Central memory CD8-positive, alpha-beta T cell (primary cell): ENCODE measurements at places on chromosomes 2 and 18.

GRCh38 chr2:101040761-101041160 is 38.7 kb downstream of the RPL31 start:
- peaks cover 30% of the 10 kb centered on the region for H3K27me3 ChIP-seq
- no peaks in the 10 kb centered on the region for H3K36me3 ChIP-seq
- no peaks in the 10 kb centered on the region for H3K4me1 ChIP-seq
- no peak overlapping the region for H3K4me3 ChIP-seq
- no peak for DNase-seq

DNA sequence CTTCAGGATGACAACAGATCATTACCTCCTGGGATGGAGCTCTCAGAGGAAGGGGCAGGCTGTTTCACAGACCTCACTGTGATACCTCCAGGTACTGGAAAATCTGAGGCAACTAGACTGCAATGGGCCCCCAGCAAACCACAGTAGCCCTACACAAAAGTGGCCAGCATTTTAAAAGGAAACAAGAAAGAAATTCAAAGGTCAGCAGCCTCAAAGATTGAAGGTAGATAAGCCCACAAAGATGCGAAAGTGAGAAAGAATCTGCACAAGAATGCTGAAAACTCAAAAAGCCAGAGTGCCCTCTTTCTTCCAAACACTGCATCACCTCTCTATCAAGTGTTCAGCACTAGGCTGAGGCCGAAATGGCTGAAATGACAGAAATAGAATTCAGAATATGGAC is 499.5 kb upstream of the CHAC2 start:
- DNase-seq = no peak
- no peaks in the 10 kb centered on the region for H3K27me3 ChIP-seq
- H3K36me3 ChIP-seq = no peaks in the 10 kb centered on the region
- H3K27ac ChIP-seq = no peak overlapping the region

GRCh38 chr2:117952701-117953100 is 61.2 kb downstream of the CCDC93 start:
- H3K4me3 ChIP-seq = no peak overlapping the region
- no peaks in the 10 kb centered on the region for H3K4me1 ChIP-seq
- no peak for DNase-seq
- peaks cover 52% of the 10 kb centered on the region for H3K36me3 ChIP-seq
- no peak overlapping the region for H3K27ac ChIP-seq

GRCh38 chr2:208097801-208098200 is 26.5 kb downstream of the CRYGD start:
- H3K27me3 ChIP-seq = no peaks in the 10 kb centered on the region
- no peak overlapping the region for H3K27ac ChIP-seq
- no peak for DNase-seq

DNA sequence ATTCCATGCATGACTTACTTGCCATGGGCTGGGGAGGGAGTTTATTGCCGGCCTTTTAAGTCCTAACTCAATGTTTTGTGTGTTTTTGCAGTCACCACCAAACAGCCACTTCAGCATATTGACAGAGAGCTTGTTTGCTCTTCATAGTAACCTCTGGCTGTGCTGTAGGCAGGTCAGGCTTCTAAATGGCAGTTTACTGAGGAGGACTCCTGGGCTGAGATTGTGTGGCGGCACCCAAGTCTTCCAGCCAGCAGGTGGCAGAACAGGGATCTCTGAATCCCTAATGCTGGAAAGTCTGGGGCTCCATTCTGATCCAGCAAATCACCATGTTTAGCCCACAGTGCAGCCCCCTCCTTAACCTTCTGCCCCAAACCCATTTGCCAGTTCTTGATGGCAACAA is 121.2 kb downstream of the CAPN13 start:
- H3K4me3 ChIP-seq = no peak overlapping the region
- H3K27ac ChIP-seq = no peak overlapping the region
- H3K36me3 ChIP-seq = no peaks in the 10 kb centered on the region
- H3K27me3 ChIP-seq = no peaks in the 10 kb centered on the region
- H3K4me1 ChIP-seq = no peaks in the 10 kb centered on the region

DNA sequence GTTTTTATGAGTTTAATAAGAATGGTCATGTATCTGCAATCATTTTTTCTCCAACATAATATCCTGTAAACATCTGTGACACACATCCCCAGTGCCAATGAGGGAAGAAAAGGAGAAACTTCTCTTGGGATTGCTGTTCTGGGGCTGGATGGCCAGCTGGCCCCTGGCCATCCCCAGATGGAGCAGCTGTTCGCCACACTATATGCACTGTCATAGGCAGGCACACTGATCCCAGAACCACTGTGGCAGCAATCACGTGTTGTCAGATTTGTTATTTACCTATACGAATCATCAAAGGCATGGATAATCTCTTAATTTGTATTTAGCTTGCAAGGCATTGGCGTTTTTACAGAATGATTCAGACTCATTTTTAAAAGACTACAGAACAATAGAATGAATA is 167.6 kb upstream of the ACAA2 start:
- no peak for DNase-seq
- no peaks in the 10 kb centered on the region for H3K4me1 ChIP-seq
- H3K4me3 ChIP-seq = no peak overlapping the region

DNA sequence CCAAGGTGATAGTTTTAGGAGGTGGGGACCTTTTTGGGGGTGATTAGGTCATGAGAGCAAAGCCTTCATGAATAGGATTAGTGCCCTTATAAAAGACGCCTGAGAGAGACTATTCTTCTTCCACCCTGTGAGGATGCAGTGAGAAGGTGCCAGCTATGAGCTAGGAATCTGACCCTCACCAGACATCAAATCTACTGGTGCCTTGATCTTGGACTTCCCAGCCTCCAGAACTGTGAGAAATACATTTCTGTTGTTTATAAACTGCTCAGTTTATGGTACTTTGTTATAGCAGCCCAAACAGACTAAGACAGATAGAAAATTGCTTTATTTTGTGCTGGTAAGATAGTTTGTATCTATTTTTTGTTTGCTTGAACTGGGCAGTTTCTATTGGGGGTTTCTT is 40.1 kb downstream of the PHLPP1 start:
- no peaks in the 10 kb centered on the region for H3K36me3 ChIP-seq
- DNase-seq = no peak
- H3K4me1 ChIP-seq = peaks cover 29% of the 10 kb centered on the region
- no peak overlapping the region for H3K27ac ChIP-seq

- no peaks in the 10 kb centered on the region for H3K27me3 ChIP-seq
- no peaks in the 10 kb centered on the region for H3K4me1 ChIP-seq
- no peak for DNase-seq
- H3K27ac ChIP-seq = no peak overlapping the region
- H3K36me3 ChIP-seq = no peaks in the 10 kb centered on the region
Measured at GRCh38 chr2:153967248-153967973, 95.7 kb downstream of the GALNT13 start.

DNA sequence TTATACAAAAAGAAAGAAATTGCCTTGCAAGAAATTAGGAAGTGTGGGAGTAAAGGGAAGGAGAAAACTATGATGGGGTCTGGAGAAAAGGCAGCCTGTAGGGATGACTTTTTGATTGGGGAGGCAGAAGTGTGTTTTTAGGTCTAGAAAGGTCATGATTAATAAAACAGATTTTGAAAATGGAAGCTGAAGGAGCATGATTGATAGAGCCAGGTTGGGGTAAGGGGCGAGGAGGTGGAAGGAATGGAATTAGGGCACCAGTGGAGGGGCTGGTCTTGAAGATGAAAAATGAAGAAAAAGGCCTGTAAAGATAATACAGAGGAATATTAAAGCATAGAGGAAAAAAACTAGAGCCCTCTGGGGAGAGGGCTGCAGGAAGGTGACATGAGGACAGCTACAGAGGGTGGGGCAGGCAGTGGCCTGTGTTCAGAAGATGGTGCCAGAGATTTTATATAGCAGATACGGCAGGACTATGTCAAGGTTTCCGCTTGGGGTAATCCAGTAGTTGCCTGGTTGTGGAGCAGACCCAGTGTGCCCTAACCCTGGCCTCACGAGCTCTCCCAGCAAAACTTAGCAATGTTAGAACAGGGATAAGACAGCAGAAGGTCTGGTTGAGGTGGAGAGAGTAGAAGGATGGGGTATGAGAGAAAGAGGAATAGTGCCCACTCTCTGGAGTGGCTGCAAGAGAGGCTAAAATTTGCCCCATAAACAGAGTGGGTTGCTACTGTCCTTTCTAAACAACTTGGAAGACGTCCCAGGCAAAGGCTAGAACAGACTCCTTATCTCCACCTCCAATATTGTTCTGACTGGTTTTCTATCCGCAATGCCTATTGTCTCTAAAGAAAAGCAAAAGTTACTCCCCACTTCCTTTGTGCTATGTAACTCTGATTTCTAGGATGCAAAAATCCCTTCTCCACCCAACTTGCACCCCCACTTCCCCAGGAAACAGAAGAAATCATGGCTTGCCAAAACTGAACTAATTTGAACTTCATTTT is 287.3 kb downstream of the AGPS start:
- DNase-seq = no peak
- H3K27me3 ChIP-seq = peaks cover 11% of the 10 kb centered on the region
- no peaks in the 10 kb centered on the region for H3K4me1 ChIP-seq
- no peaks in the 10 kb centered on the region for H3K36me3 ChIP-seq
- no peak overlapping the region for H3K27ac ChIP-seq
- no peak overlapping the region for H3K4me3 ChIP-seq

- H3K36me3 ChIP-seq = no peaks in the 10 kb centered on the region
- no peaks in the 10 kb centered on the region for H3K4me1 ChIP-seq
- no peak for DNase-seq
- H3K27me3 ChIP-seq = no peaks in the 10 kb centered on the region
- H3K27ac ChIP-seq = no peak overlapping the region
Measured at GRCh38 chr2:185404578-185404977, 334.0 kb upstream of the FSIP2 start.

DNA sequence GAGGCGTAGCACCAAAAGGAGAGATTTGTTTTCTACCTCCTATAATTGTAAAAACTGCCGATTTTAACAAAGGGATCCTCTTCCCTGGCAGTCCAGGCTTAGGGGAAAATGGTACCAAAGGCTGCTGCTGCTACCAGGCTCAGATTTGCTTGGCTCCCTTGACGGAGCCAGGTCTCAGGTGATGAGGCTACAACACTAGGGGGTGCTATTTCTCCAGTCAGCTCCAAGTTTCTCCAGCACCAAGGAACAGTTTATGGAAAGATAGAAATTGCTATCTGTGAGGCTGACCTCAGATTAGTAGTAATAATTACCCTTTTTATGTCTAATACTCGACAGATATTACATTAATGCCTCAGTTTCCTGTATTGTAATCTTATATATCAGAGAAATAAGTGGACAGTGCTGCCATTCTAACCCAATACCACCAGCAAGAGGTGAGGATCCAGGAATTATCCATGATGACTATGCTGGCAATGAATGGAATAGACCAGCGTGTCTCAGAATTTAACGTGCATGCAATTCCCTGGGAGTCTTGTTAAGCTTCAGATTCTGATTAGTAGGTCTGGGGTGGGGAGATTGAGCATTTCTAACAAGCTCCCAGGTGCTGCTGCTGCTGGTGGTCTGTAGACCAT is 111.3 kb downstream of the ESCO1 start:
- H3K4me3 ChIP-seq = no peak overlapping the region
- H3K27me3 ChIP-seq = peaks cover 8% of the 10 kb centered on the region
- H3K4me1 ChIP-seq = no peaks in the 10 kb centered on the region
- H3K36me3 ChIP-seq = no peaks in the 10 kb centered on the region

- H3K27me3 ChIP-seq = no peaks in the 10 kb centered on the region
- no peaks in the 10 kb centered on the region for H3K4me1 ChIP-seq
- H3K27ac ChIP-seq = no peak overlapping the region
- H3K4me3 ChIP-seq = no peak overlapping the region
- no peak for DNase-seq
Measured at GRCh38 chr18:38688416-38688815, 1122.8 kb upstream of the CELF4 start.

DNA sequence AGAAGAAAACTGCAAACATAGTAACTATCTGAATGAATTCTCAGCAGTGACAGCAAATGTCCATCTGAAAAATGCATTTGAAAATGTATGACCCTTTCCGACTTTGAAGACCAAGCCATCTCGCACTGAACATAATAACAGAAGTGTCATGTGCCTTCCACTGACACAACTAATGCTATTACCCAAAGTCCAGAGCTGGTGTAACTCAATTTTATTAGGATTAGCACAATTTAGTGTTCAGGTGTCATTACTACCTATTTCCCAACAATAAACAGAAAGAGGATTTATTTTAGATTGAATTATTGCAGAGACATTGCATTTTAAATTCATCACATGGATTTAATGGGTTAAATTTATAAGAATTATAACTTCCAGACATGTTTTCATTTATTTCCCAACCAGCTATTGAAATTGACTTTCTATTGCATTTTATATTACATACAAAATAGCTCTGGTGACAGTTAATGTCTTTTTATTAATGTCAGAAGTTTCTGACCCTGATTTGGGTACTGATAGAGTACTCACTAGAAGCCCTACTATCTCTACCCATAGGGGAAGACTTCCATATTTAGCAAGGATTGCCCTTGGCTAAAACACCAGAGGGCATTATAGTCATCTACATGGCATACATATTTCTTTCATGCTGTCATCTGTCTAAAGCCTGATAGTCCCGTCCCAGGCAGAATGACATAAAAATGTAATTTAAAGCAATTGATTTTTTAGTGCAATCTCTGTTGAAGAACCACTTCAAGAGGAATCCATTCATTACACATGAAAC is 7.0 kb upstream of the STK39 start:
- no peaks in the 10 kb centered on the region for H3K36me3 ChIP-seq
- H3K4me1 ChIP-seq = peaks cover 11% of the 10 kb centered on the region
- H3K4me3 ChIP-seq = no peak overlapping the region
- DNase-seq = no peak
- no peaks in the 10 kb centered on the region for H3K27me3 ChIP-seq

DNA sequence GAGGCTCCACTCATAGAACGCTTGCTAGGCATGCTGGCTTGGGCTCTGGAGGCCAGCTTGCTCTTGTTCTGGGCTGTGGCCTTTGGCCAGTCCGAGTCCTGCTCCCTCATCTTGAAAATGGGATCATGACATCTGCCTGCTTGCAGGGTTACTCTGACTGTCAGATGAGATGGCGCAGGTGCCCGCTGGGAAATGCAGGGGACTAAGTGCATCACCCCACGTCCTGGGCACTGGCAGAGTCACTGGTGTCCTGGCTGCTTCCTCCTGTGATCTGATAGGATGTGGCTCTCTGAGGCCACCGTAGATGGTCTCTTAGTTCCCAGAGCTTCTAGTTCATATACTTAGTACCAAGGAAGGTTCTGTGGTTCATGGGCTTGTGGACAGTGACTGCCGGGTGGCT is 18.5 kb downstream of the LDLRAD4 start:
- H3K27me3 ChIP-seq = peaks cover 7% of the 10 kb centered on the region
- no peak overlapping the region for H3K27ac ChIP-seq
- no peak for DNase-seq
- no peaks in the 10 kb centered on the region for H3K4me1 ChIP-seq
- H3K4me3 ChIP-seq = no peak overlapping the region
- H3K36me3 ChIP-seq = peaks cover 2% of the 10 kb centered on the region

GRCh38 chr2:103327966-103328365 is 566.1 kb downstream of the TMEM182 start:
- DNase-seq = no peak
- no peak overlapping the region for H3K27ac ChIP-seq
- no peaks in the 10 kb centered on the region for H3K27me3 ChIP-seq

DNA sequence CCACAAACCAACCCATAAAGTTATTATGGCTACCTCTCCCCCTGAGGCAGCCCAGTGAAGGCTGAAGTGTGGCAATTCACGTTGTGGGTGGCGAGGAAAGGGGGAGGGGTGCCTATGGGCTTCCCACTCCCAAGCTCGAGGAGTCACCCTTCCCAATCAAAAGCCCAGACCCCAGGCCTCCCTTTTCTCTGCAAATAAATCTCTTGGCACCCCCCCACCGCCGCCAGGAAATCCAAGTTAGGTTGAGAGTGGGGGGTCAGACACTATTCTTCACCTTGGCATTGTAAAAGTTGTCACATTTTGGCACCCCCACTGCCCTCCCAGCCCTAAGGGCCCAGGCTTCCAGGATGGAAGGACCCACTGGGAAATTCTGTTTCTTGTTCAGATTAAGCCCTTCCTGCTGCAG is 6.9 kb downstream of the ANKRD53 start:
- peaks cover under 1% of the 10 kb centered on the region for H3K4me1 ChIP-seq
- DNase-seq = no peak
- H3K4me3 ChIP-seq = no peak overlapping the region
